B cell (primary cell): ENCODE measurements at places on chromosomes 4 and X. TPM values are rescaled to one million over a fixed set of nuclear protein-coding genes. Genes with fewer than 3 reads are reported as not detected.
A peak's percentile ranks its signal among the peaks of the same experiment; 100 is the strongest.

- peak; percentile 17 for DNase-seq
These were observed 848 bp downstream of the RAB9A start for GRCh38 chrX:13689741-13690211.

GRCh38 chrX:52425775-52426174 lies 57.0 kb downstream of the XAGE2 start:
- DNase-seq, result no peak

GRCh38 chr4:175092114-175092513 lies 174.0 kb downstream of the ADAM29 start:
- DNase-seq, result no peak

DNA sequence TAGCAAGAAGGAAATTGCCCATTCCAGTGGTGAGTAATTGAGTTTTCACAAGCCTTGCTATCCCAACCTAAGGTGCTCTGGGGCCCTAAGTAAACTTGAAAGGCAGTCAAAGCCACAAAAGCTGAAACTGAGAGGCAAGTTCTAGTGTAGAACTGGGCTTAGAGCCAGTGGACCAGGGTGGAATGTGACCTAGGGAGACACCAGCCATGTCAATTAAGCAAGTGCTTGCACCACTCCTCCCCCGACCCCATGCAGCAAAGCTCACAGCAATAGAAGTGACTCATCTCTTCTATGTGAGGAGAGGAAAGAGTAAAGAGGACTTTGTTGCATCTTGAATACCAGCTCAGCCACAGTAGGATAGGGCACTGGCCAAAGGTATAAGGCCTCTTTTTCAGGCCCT lies 486.1 kb upstream of the POU3F4 start:
- DNase-seq, result no peak

Gene NUP62CL
- polyA plus RNA-seq, result 0.82 and 0.89 TPM in 2 replicates

- no peak for DNase-seq
These were observed 253.4 kb downstream of the TMA16 start for GRCh38 chr4:163747886-163748285.
